GM13976 (cell line): ENCODE measurements at places on chromosomes 4 and X.

GRCh38 chr4:162793571-162793970 is 373.1 kb downstream of the NAF1 start:
- no peak for DNase-seq

DNA sequence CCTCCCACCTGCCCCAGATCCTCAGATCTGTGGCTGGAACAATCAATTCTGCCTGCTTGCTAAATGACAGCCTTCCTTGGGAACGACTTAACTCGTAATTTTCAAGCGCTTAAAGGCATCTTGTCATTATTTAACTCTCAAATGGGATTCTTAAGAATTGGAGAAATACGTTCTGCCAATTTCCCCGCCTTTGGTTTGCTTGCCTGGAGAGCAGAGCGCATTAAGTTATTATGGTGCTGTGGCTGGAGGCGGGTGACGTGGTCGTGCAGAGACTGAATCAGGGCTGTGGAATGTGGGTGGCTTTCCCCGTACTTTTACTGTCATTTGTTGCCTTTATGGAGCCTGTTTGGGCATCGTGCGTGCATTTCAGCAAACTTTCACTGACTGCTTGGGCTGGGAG is 78.9 kb upstream of the PSAPL1 start:
- DNase-seq = no peak

DNA sequence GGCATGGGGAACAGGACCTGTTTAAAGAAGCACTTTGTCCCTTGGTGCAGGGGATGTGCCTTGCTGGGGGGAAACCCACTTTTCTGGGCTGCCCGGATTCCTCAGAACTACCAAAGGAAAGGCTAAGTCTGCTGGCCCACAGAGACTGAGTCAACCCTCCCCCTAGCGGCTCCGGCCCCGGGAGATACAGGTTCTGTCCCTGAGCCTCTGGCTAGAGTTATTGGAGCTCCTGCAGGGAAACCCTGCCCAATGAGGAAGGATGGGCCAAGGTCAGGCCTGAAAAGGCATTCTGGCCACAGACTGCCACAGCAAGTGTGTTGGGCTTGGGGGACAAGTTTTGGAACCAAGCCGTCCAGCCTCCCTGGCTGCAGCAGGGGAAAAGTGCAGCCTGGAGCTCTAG is 490.9 kb upstream of the ACTRT1 start:
- DNase-seq = no peak

- no peak for DNase-seq
Measured at GRCh38 chr4:188201851-188202250, 62.6 kb downstream of the TRIML1 start.

DNA sequence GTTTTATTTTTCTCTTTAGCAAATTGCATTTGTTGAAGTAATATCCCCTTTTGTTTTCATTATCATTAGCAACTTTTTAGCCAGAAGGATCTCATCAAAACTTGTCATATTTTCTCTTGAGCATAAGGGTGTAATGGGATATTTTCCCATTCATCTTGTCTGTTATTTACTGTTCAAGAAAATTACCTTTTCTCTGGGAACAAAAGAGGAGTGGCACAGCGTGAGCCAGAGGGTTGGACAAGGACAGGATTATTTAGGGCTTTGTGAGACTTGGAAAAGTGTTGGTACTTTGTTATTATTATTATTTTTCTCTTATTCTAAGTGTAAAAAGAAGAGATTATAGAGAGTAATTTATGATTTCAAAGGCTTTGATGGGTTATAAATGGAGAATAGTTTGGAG is 135.9 kb downstream of the PRKX start:
- DNase-seq = no peak

DNA sequence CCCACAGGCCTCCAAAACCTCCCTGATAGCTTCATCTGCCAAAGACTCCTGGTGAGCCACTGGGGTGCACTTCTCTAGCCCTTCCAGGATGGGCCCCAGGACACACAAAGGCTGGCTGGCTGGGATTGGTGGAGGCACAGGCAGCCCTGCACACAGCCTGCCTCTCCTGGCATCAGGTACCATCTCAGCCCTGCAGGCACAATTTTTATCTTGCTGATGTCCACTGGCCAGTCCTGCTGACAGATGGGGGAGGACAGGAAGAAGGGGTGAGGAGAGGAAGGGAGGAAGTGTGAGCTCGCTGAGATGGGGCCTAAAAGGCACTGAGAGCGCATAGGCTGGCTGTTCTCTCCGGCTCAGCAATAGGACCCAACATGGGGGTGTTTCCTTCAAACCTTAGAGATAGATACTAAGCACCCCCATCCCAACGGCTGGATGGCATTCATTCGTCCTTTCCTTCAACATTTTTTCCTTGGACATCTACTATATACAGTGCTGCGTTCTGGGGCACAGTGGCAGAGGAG is 92.7 kb downstream of the PJA1 start:
- DNase-seq = no peak

DNA sequence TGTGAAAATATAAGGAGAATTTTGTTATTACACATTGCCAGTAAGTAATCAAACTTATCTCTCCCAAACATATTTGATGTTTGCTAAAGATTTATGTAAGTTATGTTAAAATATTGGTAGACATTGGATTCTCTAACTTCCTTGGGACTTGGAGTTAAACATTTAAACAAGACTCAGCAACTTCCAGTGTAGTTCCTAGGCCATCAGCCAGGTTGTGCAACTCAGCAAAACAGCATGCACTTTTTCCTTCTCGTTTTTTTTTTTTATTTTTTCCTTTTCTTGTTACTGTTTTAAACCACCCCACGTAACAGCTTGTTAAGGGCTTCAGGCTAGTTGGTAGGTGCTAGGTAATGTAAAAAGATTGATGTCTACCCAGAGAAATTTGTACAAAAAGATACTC is 510.4 kb downstream of the ANKRD50 start:
- DNase-seq = no peak

DNA sequence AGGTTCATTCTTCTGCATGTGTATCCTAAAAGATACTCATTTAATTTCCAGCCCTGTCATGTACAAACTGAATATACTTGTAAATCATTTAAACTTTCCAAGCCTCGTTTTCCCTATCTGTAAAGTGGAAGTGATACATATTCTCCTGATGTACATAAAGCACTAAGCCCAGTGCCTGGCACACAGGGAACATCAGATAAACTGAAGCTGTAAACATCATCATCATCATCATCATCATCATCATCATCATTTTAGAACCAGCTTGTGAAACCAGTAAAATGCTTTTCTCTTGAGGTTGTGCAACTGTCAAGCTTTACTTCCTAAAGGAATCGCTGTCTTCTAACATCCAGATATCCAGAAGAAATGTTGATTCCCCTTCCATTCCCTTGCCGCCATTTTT is 83.3 kb upstream of the ANXA3 start:
- no peak for DNase-seq

DNA sequence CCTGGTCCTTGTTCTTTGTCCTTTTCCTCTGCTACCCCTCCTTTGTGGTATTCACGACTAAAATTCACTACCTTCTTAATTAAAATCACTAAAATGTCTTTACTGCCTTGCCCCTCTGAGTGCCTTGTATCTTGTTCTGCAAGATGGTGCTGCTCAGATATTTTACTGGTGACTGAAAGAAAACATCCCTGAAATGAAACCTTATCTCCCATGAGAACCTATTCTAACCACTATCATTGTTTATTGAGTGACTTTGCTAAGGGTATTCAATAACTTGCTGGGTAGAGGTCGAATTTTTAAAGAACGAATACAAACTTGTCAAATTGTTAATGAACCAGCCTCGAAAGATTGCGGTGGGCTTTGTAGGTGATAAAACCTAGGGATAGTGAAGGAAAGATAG is 52.8 kb downstream of the SPRY1 start:
- no peak for DNase-seq

DNA sequence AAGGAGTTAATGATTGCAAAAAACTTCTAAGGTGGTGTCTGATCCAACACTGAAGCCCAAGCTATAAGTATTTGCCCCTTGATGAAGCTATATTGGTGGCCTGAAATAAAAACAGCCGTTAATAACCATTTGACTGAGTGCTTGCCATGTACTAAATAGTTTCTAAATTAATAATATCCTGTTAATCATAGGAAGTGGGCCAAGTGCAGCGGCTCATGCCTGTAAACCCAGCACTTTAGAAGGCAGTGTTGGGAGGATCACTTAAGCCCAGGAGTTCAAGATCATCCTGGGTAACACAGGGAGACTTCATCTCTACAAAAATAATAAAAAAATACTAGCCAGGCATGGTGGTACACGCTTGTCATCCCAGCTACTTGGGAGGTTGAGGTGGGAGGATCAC is 8.3 kb downstream of the NDP start:
- DNase-seq = no peak

DNA sequence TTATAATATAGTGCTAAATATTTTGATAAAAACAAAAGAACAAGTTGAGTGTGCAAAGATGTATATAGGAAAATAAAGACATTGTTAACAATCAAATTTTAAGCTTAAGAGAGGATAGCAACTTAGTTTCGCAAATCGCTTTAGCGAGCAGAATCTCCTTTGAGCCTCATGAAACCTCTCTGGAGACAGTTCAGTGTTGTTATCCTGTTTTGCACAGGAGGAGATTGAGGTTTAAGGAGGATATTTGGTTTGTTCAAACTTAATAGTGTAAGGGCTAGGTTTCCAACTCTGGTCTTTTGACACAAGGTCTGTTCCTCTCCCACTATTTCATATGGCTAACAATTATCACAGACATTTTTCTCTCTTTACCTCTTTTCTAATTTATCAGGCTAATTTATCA is 1848.5 kb upstream of the TENM3 start:
- DNase-seq = no peak

GRCh38 chr4:179164267-179164999 is 1722.2 kb upstream of the AGA start:
- no peak for DNase-seq

GRCh38 chrX:63993936-63994335 is 208.9 kb upstream of the ARHGEF9 start:
- no peak for DNase-seq

GRCh38 chr4:42718336-42718735 is 61.4 kb upstream of the ATP8A1 start:
- no peak for DNase-seq

DNA sequence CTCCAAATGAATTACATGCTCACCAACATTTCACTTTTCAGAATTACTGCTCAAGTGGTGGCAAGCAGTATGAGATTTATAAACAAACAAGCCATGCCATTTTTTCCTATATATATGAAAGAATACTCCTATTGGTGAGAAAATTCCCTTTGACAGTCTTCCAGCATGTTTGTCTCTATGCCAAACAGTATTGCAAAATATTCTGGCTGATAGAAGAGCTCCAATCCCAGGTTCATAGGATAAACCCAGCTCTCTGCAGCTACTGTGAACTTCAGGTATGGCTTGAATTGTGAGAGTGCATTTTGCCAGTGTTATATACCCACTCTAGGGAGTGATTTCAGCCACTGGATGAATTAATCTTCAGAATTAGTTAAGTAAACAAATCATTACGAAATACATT is 108.8 kb downstream of the MAGEC2 start:
- no peak for DNase-seq

GRCh38 chr4:32790803-32791202 is 2070.6 kb downstream of the PCDH7 start:
- DNase-seq = no peak

DNA sequence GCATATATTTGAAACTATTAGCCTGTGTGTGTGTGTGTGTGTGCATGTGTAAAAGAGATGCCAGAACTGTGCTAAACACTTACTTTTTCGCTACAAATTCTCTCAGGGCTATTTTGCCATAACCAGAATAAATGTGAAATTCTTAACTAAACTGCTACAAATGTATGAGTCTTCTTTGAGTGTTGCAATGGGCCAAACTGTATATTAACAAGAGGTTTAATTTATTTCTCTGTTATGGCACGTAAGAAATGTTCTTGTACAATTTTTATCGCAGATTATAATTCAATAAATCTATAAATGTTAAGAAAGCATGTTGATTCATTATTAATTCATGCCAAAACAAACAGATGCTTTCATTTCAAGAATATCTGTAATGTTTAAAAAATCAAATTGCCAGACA is 454.5 kb upstream of the PCDH7 start:
- no peak for DNase-seq

DNA sequence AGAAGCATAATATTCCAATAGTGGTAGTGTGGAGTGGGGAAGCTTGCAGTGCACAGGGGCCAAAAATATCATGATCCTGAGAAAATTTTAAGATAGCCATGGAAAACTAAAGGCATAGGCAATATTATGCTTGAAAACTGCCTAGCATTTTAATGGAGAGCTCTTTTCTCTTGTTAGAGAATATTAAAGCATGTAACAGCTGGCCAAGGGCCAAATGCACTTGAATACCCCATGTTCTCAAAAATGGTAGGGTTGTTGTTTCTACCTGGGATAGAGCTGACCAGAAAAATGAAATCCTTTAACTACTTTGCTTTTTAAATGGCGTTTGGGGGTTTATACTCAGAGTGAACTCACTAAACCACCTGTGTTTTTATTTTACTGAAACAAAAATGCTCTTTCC is 739.6 kb upstream of the SLIT2 start:
- DNase-seq = no peak

DNA sequence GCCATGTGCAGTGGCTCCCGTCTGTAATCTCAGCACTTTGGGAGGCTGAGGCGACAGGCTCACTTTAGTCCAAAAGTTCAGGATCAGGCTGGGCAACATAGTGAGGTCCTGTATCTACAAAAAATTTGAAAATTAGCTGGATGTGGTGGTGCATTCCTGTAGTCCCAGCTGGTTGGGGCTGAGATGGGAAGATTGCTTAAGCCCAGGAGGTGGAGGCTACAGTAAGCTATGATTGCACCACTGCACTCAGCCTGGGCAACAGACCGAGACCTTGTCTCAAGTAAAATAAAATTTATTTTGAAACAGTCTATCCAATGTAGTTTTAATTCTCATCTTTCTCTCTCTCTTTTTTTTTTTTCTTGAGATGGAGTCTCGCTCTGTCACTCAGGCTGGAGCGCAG is 21.1 kb downstream of the RBM10 start:
- no peak for DNase-seq

DNA sequence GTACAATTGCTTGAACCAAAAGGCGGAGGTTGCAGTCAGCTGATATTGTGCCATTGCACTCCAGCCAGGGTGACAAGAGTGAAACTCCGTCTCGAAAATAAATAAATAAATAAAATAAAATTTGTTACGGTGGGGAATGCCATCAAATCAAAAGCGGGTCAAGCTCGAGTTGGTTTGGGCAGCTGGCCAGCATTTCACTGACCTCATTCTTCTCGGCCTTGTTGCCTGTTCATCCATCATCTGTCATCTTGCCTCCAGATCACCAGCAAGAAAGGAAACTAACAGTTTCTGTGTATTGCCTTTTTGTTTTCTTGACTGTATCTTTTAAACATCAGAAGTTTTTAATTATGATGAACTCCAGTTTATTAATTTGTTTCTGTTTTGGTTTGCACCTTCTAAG is 31.5 kb upstream of the KLHL2 start:
- no peak for DNase-seq

DNA sequence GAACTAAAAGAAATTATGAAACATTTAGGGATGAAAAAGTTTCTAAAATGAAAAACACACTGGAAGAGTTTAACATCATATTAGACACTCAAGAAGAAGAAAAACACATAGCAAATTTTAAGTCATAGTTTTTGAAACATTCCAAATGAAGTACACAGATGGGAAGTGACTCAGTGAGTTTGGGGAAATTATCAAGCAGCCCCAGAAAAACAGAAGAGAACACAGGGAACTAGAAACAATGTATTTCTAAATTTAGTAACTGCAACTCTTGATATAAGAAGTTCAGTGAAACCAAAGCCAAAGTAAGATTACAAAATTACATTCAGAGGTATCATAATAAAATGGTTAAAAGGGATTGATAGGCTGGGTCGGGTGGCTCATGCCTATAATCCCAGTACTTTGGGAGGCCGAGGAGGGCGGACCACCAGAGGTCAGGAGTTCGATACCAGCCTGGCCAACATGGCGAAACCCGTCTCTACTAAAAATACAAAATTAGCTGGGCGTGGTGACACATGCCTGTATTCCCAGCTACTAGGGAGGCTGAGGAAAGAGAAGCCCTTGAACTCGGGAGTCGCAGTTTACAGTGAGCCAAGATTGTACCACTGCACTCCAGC is 461.2 kb downstream of the KCTD8 start:
- no peak for DNase-seq
